ENCODE measurements at places on chromosomes 6 and 20.

DNA sequence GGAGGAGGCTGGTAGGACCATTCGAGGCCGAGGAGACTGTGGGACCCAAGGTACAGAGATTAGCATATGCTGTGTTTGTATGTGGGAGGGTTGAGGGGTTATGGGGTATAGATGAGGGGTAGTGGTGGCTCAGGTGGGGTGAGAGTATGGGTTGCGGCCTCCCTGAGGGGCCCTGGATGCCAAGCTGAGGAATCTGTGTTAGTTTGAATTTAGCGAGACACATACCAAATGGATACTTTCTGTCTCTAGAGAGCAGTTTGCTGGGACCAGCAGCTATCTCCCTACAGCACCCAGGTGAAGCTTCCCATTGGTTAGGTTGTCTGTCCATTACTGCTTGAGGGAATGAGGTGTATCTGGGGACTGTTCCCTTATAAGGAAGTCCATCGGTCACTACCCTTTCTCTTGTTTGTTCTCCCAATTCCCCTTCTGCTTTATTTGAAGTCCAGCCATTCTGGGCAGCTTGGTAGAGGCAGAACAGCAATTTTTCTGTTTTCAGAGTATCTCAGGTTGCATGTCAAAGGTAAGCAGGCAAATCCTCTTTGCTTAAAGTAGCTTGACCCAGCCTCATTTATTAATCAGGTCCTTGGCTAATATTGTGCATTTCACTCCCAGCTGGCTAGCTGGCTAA lies 15.2 kb downstream of the CHMP4B start:
- DNase-seq, result no peak

DNA sequence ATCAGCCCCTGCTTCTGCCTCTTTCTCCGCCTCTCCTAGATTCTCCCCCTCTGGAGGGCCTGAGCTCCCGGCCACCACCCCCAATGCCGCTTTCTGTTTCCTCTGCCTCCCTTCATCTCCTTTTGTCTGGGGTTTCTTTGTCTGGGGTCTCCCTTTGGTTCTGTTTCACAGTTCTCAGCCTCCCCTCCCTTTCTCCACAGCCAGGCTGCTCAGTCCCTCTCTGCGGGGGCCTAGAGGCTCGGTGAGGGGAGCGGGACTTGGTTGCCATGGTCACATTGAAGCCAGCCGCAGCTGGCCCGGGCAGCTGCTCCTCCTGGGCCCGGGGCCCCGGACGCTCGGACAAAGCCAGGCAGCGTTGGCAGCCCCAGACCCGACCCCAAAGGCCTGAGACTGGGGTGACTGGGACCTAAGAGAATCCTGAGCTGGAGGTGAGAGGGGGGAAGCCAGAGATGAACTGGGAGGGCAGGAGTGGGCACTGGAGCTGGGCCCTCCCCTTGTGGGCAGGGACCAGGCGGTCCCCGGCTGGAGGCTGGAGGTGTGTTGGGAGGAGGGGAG lies 3.5 kb upstream of the DDR1 start:
- DNase-seq, result no peak

DNA sequence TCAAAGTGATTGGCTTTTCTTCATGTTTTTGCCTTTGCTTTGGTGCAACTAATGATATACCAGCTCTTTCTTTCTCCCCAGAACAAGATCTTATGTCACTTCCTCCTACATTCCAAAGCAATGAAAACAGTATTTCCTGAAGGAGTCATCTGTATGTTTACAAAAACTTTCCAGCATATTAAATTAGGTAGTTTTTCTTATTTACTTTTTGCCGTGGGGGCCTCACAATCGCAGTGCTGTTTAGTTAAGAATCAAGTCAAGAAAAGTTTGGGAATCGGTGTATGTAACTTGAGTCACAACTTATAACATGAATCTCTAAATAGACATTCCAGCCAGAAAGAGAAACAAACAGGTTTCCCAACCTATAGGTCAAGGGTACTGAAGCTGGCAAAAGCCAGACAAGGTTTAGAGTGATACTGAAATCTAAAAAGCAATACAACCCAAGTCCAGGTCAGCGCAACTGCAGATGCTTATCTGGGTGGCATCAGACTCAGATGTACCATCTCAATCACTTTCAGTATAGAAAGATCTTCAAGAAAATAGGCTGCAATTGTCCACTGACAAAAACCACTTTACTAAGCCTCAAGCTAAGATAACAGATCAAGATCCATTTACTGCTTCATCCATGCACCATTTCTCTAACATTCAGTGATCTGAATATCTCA lies 63.6 kb downstream of the IPCEF1 start:
- no peak for DNase-seq

DNA sequence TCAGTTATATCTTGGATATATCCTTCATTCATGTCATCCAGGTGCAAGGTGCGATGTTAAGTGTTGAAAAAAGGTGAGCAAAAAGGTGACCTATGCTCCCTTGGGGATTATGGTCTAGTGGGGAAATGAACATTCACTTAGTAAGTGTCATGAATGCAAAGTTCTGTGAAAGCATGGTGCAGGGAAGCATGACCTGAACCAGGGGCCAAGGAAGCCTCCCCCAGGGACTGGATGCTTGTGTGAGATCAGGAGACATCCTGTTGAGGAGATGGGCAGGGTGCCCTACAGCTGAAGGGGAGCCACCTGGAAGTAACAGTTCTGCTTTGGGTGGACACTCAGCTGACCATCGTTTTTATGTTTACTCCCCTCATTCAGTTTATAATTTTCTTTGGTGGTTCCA lies 179.5 kb downstream of the SYNDIG1 start:
- no peak for DNase-seq

- no peak for DNase-seq
Measured at GRCh38 chr6:8881663-8882062, 446.3 kb upstream of the SLC35B3 start.

GRCh38 chr6:8082954-8083858 lies 19.0 kb upstream of the BLOC1S5 start:
- no peak for DNase-seq

DNA sequence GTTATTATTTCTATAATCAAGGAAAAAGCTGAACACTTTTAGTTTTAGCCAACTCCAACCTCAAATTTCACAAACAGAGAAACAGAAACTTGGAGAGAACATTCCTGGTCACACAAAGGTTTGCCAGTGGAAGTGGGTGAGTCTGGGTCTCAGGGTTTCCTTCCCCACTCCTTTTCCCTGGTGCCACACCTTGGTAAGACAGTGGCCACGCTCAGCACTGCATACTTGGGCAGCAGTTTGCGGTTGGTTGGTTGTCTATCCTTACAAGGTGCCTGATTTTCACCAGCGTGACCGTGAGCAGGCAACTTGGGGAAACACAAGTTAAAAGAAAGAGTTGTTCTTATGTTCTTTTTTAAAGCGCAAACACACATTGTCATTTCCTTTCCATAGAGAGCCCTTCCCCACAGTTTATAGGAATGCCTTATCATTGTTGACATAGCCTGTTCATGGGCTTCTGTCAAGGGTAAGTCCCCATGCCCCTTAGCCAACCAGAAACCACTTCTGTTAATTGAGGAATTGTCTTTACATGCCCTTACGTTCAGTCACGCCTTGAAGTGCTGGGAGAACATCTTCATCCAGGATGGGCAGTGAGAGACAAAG lies 82.2 kb downstream of the RIN2 start:
- no peak for DNase-seq

DNA sequence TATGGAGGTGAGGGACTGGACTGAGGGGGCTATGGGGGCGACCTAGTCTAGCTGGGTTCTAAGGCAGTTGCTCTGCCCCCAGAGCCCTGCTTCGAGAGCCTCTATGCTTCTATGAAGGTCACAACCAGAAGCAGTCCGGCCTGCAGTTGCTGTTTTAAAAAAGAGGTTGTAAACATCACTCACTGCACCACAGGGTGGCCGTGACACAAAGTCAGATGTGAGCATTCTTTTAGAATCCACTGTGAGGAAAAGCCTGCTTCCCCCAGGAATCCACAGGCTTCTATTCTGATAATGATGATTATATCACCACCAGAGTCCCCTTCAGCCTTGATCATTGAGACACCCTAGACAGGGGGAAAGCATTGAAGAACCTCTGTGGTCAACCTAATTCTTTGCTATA lies 229.7 kb upstream of the AGPAT4 start:
- DNase-seq, result no peak

GRCh38 chr6:105500693-105501092 lies 97.8 kb upstream of the PREP start:
- no peak for DNase-seq

DNA sequence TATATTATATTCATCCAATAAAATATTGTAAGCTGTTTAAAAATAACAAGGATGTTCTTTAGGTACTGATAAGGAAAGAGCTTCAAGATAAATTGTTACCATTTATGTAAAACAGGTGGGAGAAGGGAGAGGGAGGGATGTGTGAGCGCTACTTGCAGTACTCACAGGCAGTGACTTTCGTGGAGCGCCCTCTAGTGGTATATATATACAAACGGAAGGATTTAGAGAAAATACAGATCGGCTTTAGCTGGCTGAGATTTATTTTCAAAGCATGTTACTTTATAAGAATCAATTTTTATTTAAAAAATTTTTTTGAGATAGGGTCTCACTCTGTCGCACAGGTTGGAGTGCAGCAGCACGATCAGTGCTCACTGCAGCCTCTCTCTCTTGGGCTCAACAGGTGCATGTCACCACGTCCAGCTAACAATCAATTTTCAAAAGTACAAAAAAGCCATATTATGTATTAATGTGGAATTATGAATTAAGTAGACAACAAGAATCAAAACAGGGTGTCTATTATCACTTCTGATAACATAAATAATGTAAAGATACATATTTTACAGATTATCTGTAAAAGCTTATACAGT lies 3.3 kb upstream of the MOG start:
- peak; percentile 34 for DNase-seq

DNA sequence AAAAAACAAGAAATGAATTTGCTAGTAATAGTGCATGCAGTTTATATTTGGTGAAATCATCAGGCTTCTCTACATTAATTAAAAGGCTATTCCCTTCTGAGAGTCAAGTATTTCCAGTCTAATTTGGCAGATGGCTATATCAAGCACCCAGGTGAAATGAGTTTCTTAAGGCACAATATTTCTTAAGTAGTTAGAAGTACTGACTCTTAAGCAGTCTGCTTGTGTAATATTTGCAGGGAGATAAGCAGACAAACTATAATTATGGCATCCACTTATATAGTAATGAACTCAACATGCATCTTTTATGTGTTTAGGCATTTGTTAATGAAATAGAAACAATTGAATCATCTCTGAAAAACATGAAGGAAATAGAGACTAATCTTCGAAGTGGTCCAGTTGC lies 189.2 kb downstream of the UTRN start:
- DNase-seq, result no peak

- DNase-seq, result no peak
Measured at GRCh38 chr6:70119218-70119835, 183.6 kb downstream of the COL9A1 start.

- no peak for DNase-seq
Measured at GRCh38 chr20:12201289-12201991, 283.7 kb downstream of the BTBD3 start.

Measured in stimulated activated CD4-positive, alpha-beta T cell treated with anti-CD3 and anti-CD28 coated beads, Interleukin-1b, Interleukin-23, amount 100 ng/mL, for 48 hours (primary cell).